Erythroblast (primary cell): ENCODE measurements at places on chromosomes 2 and 18.

GRCh38 chr18:57243624-57244179, 96.8 kb downstream of the BOD1L2 start:
- DNase-seq, result no peak

- DNase-seq, result no peak
Measured at GRCh38 chr18:22613788-22614187, 196.1 kb upstream of the CTAGE1 start.

GRCh38 chr18:31929273-31929672, 13.7 kb downstream of the TRAPPC8 start:
- DNase-seq, result no peak

DNA sequence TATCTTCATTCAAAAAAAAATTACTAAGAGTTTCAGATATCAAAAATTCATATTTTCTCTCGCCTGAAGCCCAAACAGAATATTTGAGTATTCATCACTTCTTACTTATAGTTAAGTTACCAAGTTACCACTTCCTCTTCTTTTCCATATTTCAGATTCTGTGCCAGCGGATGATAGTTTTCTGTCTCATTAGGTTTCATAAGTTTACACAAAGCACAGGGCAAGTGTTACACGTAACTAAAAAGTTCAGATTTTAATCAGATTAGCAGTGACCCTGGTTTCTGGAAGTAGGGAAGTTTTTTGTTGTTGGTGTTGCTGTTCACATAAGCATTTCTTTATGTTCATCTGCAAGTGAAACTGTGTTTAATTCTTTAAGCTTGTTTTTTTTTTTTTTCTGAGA, 10.2 kb downstream of the AFTPH start:
- DNase-seq, result no peak

GRCh38 chr2:100422320-100423055, 5.0 kb upstream of the CHST10 start:
- peak; percentile 22 for DNase-seq

GRCh38 chr18:25136416-25137196, 215.4 kb downstream of the ZNF521 start:
- DNase-seq, result no peak

DNA sequence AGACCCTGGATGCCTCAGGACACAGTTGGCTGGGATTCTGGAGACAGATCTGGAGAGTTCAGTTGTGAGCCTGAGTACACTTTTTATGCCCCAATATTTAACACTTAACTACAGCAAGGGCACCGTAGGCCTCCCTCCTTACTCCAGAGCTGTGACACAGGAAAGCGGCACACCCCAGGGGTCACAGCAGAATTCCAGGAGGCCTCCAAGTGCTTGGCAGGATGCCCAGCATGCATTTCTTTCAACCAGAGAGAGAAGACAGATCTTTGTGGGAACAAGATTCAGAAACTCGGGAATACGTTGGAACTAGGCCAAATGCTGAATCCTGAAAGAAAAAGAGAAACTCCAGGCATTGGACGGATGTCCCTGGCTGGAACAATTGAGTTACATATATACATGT, 199.2 kb upstream of the NT5C1B start:
- DNase-seq, result no peak

DNA sequence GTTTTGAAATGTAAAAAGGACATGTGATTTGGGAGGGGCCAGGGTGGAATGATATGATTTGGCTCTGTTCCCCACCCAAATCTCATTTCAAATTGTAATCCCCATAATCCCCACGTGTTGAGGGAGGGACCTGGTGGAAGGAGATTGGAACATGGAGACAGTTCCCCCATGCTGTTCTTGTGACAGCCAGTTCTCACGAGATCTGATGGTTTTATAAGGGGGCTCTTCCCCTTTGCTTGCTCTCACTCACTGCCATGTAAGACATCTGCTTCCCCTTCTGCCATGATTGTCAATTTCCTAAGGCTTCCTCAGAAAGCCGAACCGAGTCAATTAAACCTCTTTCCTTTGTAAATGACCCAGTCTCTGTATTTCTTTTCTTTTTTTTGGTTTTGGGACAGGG, 39.2 kb downstream of the FECH start:
- peak; percentile 37 for DNase-seq

GRCh38 chr2:173962583-173963110, 2.5 kb downstream of the SP3 start:
- DNase-seq, result peak; percentile 17

- DNase-seq, result no peak
Measured at GRCh38 chr2:210539035-210539434, 17.4 kb upstream of the CPS1 start.

DNA sequence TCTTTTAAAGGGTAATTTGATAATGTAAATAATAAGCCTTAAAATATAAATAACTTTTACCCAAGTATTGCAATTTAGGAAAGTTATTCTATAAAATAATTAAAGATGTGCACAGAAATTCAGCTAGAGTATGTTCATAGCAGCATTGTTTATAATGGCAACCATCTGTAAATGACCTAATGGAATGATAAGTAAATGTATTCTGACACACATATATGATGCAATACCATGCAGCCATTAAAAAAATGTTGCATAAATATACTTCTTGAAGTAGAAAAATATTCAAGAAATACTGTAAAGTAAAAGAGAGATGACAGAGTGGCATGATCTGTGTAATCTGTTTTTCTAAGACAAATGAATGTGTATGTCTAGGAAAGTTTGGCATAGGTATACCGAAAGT, 545.7 kb downstream of the ZEB2 start:
- no peak for DNase-seq

GRCh38 chr2:177612659-177613058, 220.1 kb downstream of the AGPS start:
- DNase-seq, result no peak

DNA sequence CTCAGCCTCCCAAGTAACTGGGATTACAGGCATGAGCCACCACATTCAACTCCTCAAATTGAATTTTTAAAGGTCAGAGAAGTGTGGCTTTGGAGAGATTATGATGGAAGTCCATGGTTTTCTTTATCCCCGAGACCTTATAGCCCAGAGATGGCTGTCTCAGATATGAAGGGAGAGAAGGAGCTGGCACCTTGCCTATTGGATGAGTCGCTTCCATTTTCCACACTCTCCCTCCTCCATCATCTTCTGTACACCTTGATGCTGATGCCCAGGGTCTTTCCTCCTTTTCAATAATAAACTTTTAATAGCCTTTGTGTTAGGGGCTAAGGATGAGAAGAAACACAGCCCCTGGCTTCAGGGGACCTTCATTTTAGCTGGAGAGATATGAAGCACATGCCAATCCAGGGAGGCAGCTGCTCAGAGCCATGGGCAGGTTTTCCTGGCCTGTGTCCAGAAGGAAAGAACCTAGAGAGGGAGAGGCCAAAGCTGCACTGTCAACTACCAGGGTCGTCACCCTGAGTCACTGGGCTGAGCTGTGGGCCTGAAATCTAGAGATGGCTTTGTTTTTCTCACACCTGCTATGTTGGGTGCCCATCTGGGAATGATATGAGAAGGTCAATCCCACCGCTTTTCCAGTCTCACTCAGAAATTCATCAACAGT, 146.0 kb upstream of the SERTAD2 start:
- DNase-seq, result no peak

DNA sequence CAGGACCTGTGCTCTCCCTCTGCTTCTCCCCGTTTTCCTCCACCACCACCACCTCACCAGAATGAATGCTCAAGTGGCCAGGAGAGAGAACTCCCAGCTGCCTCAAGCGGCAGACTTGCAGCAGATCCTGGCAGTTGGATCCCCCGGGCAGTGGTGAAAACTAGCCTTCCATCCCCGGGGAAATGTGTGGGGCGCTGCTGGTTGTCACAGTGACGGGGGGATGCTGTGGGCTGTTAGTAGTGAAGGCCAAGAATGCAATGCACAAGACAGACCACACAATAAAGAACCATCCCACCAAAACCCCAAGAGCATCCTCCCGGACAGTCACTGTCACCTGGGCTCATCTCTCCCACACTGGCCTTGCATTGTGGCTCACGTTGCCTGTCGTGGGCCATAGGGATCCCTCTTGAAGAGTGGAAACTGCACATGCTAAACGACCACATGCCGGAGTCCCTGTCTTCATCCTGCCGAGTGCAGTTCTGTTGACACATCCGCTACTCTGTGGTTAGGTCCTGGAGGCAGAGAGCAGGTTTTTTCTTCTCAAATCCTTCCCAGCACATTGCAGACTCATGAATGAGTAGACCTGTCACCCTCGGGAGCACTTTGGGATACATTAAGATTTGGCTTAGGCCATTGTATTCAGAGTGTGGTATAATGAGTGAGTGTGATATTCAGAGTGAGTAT, 13.5 kb downstream of the SPATA3 start:
- DNase-seq, result no peak

DNA sequence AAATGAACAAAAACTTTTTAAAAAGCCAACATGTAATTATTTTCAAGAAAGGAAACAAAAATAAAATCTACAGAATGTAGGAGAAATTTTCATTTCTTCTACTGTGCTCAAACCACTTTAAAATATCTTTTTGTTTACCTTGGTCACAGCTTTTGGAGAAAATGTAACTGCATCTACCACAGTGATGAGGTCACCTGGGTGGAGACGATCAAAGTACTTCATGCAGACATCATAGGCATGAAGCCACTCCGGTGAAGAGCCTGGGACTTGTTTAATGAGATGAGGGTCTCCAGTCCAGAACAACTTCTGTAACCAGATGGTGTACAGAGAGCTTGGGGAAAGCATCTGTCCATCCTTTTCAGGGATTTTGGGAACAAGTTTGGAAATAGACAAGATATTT, 285.8 kb downstream of the NBAS start:
- DNase-seq, result peak; percentile 34

DNA sequence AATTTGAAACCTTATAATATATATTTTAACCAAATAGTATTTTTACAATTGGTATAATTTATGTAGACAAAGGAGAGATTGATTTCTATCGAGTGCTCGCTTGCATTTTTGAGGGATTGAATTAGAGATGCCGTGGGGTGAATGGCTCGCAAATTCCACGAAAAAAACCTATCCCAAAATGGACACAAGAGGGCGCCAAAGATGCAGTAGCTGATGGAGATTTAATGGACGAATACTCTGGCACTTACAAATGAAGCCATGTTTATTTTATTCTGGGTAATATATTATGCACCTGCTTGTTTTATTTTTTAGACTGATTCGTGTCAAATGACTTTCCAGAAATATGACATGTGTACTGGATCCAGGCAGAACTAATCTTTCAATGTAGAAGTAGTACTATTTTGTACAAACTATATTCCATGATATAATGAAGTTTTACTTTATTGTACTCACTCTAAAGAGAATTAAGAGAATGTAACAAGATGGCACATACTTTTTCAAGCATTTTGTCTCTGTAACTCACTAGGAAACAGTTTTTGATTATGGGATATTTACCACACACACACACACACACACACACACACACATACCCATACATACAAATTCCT, 505.4 kb downstream of the PLCL1 start:
- DNase-seq, result peak; percentile 37

- no peak for DNase-seq
Measured at GRCh38 chr2:43010438-43011157, 215.8 kb downstream of the ZFP36L2 start.

- no peak for DNase-seq
Measured at GRCh38 chr2:157808421-157808820, 67.7 kb downstream of the ACVR1 start.

- DNase-seq, result no peak
Measured at GRCh38 chr2:156909983-156910382, 347.5 kb upstream of the GALNT5 start.

- DNase-seq, result no peak
Measured at GRCh38 chr2:219205165-219205538, 1.4 kb upstream of the ZFAND2B start.

- no peak for DNase-seq
Measured at GRCh38 chr2:234414596-234414995, 82.3 kb downstream of the ARL4C start.

DNA sequence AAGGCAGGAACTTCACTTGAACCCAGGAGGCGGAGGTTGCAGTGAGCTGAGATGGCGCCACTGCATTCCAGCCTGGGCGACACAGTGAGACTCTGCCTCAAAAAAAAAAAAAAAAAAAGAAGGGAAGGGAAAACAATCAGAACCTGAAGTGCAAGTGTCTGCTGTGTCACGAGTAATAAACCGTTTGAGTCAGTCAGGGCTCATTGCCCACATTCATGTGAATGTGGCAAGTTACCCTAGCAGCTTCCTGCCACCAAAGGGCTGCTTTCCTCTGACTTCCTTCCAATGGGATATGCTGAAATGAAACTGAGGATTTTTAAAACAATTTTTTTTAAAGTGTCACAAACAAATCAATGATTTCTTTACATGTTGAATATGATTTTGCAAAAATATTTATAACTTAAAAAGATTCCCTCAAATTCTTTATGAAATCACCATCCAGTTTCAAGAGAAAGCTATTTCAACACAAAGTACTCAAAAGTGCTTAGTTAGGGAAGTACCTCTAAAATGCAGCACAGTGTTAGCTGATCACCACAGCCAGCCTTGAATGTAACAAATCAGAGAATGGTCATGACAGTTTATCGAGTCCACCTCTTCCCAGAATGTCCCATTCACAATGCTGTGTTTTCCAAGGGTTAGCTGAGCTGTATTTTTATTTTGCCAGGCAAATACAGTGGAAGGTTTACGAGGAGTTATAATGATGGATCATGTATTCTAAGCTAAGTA, 36.4 kb downstream of the WDSUB1 start:
- DNase-seq, result no peak

DNA sequence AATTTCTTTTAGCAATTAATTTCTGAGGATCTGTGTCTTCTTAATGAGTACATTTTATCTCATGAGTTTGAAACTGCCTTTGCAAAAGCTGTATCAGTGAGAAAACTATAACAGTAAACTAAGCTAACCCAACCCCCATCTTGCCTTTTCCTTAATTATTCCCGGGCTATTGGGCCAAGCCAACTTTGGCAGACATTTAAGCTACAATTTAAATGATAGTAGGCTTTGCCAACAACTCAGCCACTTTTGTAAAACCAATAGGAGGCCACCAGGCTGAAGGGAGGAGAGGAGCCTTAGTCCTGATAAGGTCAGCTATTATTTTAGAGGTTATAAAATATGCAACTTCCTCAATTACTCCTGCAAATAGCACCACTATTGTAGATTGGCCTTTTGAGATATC, 218.0 kb upstream of the KCNJ3 start:
- no peak for DNase-seq

- no peak for DNase-seq
Measured at GRCh38 chr18:26322890-26323653, 96.8 kb downstream of the TAF4B start.

DNA sequence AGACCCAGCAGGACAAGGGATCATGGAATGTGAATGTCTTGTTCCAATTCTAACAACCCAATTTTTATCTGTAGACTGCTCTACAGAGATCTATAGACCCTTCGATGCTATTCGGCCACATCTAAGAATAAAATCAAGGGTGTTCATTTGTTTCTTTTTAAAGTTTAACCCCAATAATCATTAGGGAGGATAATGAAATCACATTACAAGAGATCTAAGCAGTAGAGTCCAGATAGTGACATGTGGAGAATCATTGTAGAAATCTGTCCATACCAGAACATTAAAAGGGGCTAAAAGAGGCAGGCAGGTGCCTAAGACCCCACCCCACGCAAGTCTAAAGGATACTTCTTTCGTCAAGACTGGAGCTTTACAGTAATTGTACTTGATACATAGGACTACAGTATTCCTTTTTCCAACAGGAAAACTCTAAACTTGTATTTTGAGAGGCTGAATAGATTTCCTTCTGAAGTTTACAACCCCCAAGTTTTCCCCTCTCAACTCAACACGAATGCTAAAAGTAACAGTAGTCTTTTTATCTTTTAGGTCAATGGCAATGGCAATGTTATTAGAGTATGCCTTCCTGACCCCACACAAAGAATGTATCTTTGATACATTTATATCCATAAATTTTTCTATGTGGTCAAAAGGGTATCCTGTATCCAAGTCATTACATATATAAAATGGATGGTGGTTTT, 183.7 kb downstream of the TCF4 start:
- no peak for DNase-seq

- no peak for DNase-seq
Measured at GRCh38 chr18:41226186-41226585, 728.8 kb upstream of the PIK3C3 start.
